Aorta (tissue), 5 donors: ENCODE measurements at places on chromosomes 1 and 21.
A peak's percentile ranks its signal among the peaks of the same experiment; 100 is the strongest.

DNA sequence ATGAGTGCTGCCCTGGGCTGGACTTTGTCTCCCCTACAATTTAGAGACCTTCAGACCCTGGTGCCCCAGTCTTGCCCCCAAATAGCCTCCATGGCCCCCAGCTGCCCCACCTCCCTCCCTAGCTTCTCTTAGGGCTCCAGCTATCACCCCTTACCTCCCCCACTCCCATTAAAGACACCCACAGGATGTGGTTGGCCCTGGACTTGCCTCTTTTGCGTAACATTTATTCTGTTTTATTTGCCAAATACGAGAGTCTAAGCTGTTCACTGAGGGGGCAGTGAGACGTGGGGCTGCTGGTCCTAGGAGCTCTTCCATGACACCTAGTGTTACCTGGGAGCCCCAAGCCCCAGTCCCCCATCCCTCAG, 4.5 kb downstream of the ZC3H12A start:
- H3K36me3 ChIP-seq: no peaks in the 10 kb centered on the region
- peak overlapping the region; percentile 81 for H3K27ac ChIP-seq
- DNase-seq: no peak
- H3K4me3 ChIP-seq: no peak overlapping the region
- peaks cover 2% of the 10 kb centered on the region for H3K4me1 ChIP-seq

- no peaks in the 10 kb centered on the region for H3K27me3 ChIP-seq
- H3K36me3 ChIP-seq: no peaks in the 10 kb centered on the region
- H3K27ac ChIP-seq: no peak overlapping the region
- no peaks in the 10 kb centered on the region for H3K4me1 ChIP-seq
Measured at GRCh38 chr21:42215942-42216725, 2.8 kb upstream of the ABCG1 start.

DNA sequence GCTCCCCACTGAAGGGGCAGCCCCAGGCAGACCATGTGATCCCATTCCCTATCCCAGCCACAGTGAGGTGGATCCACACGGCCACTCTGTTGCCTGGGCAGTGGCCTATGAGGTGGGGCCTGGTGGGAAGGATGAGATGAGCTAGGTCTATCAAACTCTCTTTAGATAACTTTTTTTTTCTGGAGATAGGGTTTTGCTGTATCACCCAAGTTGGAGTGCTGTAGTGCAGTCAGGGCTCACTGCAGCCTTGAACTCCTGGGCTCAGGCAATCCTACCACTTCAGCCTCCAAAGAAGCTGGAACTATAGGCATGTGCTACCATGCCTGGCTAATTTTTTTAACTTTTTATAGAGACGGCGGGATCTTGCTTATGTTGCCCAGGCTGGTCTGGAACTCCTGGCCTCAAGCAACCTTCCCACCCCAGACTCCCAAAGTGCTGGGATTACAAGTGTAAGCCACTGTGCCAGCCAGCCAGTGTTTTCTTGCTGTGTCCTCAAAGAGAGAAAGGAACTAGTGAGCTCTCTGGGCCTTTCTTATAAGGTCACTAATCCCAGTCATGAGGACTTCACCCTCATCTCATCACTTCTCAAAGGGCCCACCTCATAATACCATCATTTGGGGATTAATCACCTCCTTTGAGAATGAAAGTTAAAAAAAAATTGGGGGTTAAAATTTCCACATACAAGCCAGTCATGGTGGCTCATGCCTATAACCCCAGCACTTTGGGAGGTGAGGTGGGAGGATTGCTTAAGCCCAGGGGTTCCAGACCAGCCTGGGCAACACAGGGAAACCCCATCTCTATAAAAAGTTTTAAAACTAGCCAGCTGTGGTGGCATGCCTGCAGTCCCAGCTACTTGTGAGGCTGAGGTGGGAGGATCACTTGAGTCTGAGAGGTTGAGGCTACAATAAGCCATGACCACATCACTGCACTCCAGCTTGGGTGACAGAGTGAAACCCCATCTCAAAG, 36.6 kb downstream of the H3-3A start:
- no peak overlapping the region for H3K27ac ChIP-seq
- no peak for DNase-seq
- H3K4me3 ChIP-seq: no peak overlapping the region
- no peaks in the 10 kb centered on the region for H3K27me3 ChIP-seq

GRCh38 chr1:168774241-168774640, 45.2 kb upstream of the DPT start:
- no peaks in the 10 kb centered on the region for H3K36me3 ChIP-seq
- no peaks in the 10 kb centered on the region for H3K4me1 ChIP-seq
- no peak overlapping the region for H3K27ac ChIP-seq
- no peak for DNase-seq
- H3K4me3 ChIP-seq: no peak overlapping the region

- H3K36me3 ChIP-seq: no peaks in the 10 kb centered on the region
- no peak overlapping the region for H3K27ac ChIP-seq
- no peaks in the 10 kb centered on the region for H3K4me1 ChIP-seq
- H3K27me3 ChIP-seq: no peaks in the 10 kb centered on the region
- no peak for DNase-seq
- no peak overlapping the region for H3K4me3 ChIP-seq
Measured at GRCh38 chr1:38121231-38121680, 74.7 kb upstream of the POU3F1 start.

GRCh38 chr1:212607913-212608391, 609 bp upstream of the ATF3 start:
- H3K36me3 ChIP-seq: no peaks in the 10 kb centered on the region
- peaks cover 13% of the 10 kb centered on the region for H3K4me1 ChIP-seq

DNA sequence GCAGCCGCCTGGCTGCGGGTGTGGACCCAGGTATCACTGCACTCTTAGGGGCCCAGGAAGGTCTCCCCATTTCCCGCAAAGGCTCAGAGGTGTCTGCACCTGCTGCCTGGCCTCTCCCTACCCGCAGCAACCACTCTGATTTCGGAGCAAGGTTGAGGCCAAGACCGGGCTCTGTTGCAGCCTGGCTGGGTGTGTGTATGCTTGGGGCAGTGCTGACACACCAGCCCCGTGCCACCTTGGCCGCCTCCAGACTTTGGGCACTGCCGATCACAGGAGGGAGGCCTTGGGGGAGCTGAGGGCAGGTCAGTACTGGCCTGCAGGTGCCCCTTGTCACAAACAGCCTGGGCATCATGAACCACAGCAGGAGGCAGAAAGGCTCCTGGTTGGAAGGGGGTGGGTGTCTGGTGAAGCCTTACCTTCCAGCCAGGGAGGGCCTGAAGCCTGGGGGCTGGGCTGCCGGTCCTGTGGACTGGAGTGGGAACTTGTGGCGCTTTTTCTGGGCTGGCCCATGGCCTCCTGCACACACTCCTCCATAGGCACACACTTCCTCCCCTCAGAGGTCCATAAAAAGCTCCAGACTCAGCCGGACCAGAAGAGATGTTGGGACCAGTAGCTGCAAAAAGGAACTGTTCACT, 519.5 kb downstream of the RWDD3 start:
- H3K4me1 ChIP-seq: no peaks in the 10 kb centered on the region
- no peak overlapping the region for H3K27ac ChIP-seq
- H3K27me3 ChIP-seq: no peaks in the 10 kb centered on the region

- H3K4me1 ChIP-seq: no peaks in the 10 kb centered on the region
- H3K27me3 ChIP-seq: no peaks in the 10 kb centered on the region
- no peaks in the 10 kb centered on the region for H3K36me3 ChIP-seq
Measured at GRCh38 chr1:22776035-22776613, 65.5 kb downstream of the EPHB2 start.

GRCh38 chr1:110234691-110235090, 24.6 kb downstream of the KCNC4 start:
- no peaks in the 10 kb centered on the region for H3K27me3 ChIP-seq
- DNase-seq: no peak
- H3K36me3 ChIP-seq: no peaks in the 10 kb centered on the region
- H3K27ac ChIP-seq: no peak overlapping the region
- no peak overlapping the region for H3K4me3 ChIP-seq

DNA sequence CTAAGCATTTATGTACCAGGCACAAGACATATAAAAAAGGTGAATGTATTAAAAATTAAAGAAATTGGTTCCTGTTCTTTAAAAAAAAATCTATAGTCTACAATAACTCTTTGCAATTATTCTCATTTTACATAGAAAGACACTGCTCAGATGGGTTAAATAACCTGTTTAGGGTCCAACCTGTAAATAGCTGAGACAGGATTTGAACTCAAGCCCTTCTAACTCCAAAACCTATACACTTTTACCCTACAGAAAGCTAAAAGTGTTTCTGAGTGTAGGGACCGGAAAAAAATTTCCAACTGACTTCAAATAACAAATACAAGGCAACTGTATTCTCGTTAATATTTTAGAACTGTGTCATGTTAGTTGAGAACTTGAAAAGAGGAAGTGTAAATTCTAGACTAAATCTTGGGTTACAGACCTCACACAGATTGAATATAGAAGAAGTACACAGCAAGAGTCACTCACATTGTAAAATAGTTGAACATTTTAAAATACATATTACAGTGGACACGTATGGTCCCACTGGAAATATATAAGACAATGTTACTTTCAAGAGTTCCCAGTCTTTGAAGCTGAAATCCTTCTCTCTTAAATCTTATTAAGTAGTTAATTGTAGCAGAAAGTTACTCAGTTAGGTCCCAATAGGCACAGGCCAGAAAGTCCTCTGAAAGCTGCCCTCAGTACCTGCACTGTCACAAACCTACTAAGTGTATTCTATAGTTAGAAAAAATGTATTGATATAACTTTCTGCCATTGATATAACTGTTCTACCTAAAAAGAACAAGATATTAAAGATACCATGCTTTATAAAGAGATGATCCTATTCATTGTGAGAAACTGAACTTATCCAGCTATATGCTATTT, 7.3 kb downstream of the EDEM3 start:
- H3K27ac ChIP-seq: no peak overlapping the region
- H3K4me3 ChIP-seq: no peak overlapping the region
- no peak for DNase-seq
- peaks cover 1% of the 10 kb centered on the region for H3K4me1 ChIP-seq
- no peaks in the 10 kb centered on the region for H3K27me3 ChIP-seq

GRCh38 chr1:199452627-199453026, 574.9 kb upstream of the NR5A2 start:
- H3K27ac ChIP-seq: no peak overlapping the region
- no peak overlapping the region for H3K4me3 ChIP-seq
- no peak for DNase-seq
- no peaks in the 10 kb centered on the region for H3K36me3 ChIP-seq

GRCh38 chr1:48469616-48470480, 2.2 kb downstream of the SPATA6 start:
- peak overlapping the region; percentile 61 for H3K27ac ChIP-seq
- no peaks in the 10 kb centered on the region for H3K27me3 ChIP-seq
- peak; percentile 79 for DNase-seq
- H3K36me3 ChIP-seq: no peaks in the 10 kb centered on the region
- no peaks in the 10 kb centered on the region for H3K4me1 ChIP-seq
- peak overlapping the region; percentile 62 for H3K4me3 ChIP-seq

GRCh38 chr1:9319789-9320519, 27.3 kb downstream of the SPSB1 start:
- no peak overlapping the region for H3K4me3 ChIP-seq
- H3K36me3 ChIP-seq: no peaks in the 10 kb centered on the region
- H3K27me3 ChIP-seq: no peaks in the 10 kb centered on the region
- DNase-seq: peak; percentile 66
- H3K27ac ChIP-seq: no peak overlapping the region
- no peaks in the 10 kb centered on the region for H3K4me1 ChIP-seq

GRCh38 chr1:168498159-168498631, 45.6 kb downstream of the XCL2 start:
- H3K36me3 ChIP-seq: no peaks in the 10 kb centered on the region
- no peaks in the 10 kb centered on the region for H3K4me1 ChIP-seq
- no peak overlapping the region for H3K27ac ChIP-seq
- H3K4me3 ChIP-seq: no peak overlapping the region
- DNase-seq: no peak

GRCh38 chr1:200971955-200972711, 51.4 kb downstream of the KIF21B start:
- DNase-seq: peak; percentile 91
- H3K4me1 ChIP-seq: no peaks in the 10 kb centered on the region
- no peak overlapping the region for H3K4me3 ChIP-seq
- H3K27me3 ChIP-seq: no peaks in the 10 kb centered on the region
- H3K27ac ChIP-seq: no peak overlapping the region
- H3K36me3 ChIP-seq: no peaks in the 10 kb centered on the region

- H3K4me1 ChIP-seq: no peaks in the 10 kb centered on the region
- H3K27me3 ChIP-seq: no peaks in the 10 kb centered on the region
- H3K36me3 ChIP-seq: no peaks in the 10 kb centered on the region
- no peak overlapping the region for H3K4me3 ChIP-seq
- no peak for DNase-seq
- H3K27ac ChIP-seq: no peak overlapping the region
Measured at GRCh38 chr21:32007456-32007855, 134.6 kb downstream of the HUNK start.

DNA sequence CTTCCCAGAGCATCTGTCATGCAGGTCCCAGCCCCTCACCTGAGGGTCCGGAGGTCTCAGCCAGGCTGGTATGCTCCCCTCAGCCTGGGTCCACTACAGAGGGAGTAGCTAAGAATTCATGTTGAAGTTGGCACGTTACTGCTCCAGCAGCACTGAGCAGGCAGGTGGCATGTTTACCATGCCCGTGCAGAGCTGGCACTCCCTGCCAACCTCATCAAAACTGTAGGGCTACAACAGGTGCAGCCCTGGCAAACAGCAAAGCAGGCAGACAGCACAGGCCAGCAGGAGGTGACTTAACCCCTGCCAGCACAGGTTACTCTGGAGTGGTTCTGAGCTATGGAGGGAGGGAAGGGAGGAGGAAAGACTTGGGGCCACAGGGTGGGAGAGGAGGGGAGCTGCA, 46.4 kb downstream of the NUAK2 start:
- no peak for DNase-seq
- H3K4me3 ChIP-seq: no peak overlapping the region
- H3K36me3 ChIP-seq: no peaks in the 10 kb centered on the region
- peaks cover 2% of the 10 kb centered on the region for H3K4me1 ChIP-seq
- H3K27me3 ChIP-seq: no peaks in the 10 kb centered on the region

- H3K27me3 ChIP-seq: no peaks in the 10 kb centered on the region
- H3K4me3 ChIP-seq: no peak overlapping the region
- no peaks in the 10 kb centered on the region for H3K4me1 ChIP-seq
- no peak overlapping the region for H3K27ac ChIP-seq
Measured at GRCh38 chr1:62841587-62842169, 57.7 kb downstream of the ATG4C start.

GRCh38 chr1:209585672-209586071, 2.2 kb downstream of the CAMK1G start:
- no peak overlapping the region for H3K27ac ChIP-seq
- H3K27me3 ChIP-seq: peaks cover 4% of the 10 kb centered on the region
- H3K36me3 ChIP-seq: no peaks in the 10 kb centered on the region
- peak; percentile 62 for DNase-seq

GRCh38 chr1:84701376-84701775, 11.1 kb upstream of the SSX2IP start:
- H3K4me1 ChIP-seq: peaks cover 12% of the 10 kb centered on the region
- DNase-seq: no peak
- H3K27me3 ChIP-seq: no peaks in the 10 kb centered on the region
